ENCODE measurements at places on chromosomes 12 and 14.

- no peak for DNase-seq
These were observed 54.7 kb upstream of the MAP1LC3B2 start for GRCh38 chr12:116504438-116504837.

- DNase-seq, result peak; percentile 20
These were observed 36.4 kb upstream of the AEBP2 start for GRCh38 chr12:19402743-19403431.

DNA sequence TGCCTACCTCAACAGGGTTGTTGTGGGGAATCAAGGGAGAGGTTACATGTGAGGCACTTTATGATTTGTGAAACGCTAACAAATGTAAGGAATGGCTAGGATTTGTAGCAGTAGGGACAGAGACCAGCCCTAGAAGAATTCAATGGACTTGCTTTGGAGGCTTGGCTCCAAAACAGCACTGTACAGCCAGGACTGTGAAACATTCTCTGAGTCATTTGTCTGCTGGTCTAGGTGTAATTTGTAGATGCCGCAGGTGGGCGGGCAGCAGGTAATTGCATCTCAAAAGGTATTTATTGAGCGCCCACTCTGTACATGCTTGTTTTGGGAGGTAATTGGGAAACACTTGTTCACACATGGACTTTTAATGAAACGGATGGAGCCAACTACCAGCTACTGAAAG, 11.4 kb downstream of the SLC7A8 start:
- DNase-seq, result no peak

- no peak for DNase-seq
These were observed 123.8 kb upstream of the RTL1 start for GRCh38 chr14:101027291-101027690.

Data from HuH-7.5 (cell line).